ENCODE measurements at places on chromosomes 3 and 15.

GRCh38 chr3:135868801-135869200 is 96.7 kb upstream of the PPP2R3A start:
- no peak for DNase-seq

DNA sequence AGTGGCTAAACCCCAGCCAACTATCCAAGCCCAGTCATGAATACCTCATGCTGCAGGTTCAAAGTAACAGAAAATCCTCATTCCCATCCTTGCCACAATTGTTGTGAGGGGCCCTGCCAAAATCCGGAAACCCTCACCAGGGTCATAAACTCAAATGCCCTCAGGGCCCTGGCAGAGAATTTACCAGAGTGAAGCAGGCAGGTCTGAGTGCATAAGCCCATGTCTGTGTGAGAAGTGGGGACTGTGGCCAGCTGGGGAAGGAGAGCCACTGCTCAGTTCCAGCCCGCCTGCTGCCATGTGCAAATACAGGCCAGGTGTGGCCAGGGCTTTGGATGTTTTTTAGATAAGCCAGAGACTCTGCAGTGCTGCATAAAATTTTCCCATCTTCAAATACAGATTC is 7.0 kb downstream of the CEP152 start:
- DNase-seq: no peak

DNA sequence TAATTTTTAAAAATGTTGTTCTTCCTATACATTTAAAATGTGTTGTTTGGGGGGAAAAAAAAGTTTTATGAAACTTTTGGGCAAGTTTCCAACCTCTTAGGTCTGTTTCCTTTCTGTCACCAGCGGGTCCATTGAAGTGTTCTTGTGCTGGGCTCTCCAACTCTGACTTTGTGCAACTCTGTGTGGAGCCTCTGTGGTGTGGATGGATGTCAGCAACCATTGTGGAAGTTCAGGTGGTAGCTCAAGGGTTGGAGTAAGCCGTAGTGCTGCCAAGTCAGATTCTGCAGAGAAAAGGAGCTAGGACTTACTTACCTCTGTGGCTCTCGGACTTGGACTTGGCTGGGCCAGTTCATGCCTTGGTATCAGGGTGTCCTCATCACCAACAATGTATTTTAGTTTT is 22.4 kb downstream of the ARID3B start:
- DNase-seq: no peak

GRCh38 chr3:57877116-57877515 is 121.0 kb downstream of the SLMAP start:
- no peak for DNase-seq

- DNase-seq: no peak
Observed at GRCh38 chr15:67701669-67702068, 123.6 kb upstream of the SKOR1 start.

DNA sequence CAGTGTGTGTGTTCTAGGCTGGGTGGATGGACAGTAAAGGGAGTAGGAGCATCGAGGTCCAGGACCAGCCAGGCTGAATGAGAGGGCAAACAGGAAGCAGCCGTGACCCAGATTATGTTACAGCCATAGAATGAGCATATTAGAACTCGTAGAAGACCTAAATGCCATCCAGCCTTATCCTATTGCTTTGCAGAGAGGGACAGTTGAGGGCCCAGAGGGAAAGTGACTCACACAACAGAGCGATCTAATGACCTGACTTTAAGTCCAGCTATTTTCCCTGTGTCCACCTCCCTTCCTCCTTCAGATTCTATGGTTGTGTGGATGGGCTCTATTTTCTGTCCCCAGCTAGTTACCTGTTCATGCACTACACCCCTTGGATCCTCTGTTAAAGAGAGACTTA is 634.1 kb upstream of the TBL1XR1 start:
- peak; percentile 24 for DNase-seq

DNA sequence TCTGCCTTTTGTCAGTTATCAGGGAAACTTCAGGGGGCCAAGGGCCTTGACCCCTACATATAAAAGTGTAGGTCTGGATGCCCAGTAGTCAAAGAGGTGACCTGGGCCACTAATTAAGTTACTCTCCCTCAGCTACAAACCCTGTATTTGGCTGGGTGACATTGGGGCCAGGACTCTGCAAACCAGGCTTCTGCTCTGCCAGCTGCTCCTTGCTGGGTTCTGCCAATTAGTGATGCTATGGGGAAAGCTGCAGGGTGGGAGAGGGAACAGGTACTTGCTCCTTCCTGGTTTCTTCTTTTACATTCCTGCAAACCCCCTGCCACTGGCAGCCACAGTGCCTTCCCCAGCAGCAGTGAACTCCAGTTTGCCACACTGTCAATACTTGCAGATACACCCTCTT is 179.2 kb downstream of the CADPS start:
- peak; percentile 68 for DNase-seq

GRCh38 chr3:15783361-15783969 is 14.3 kb downstream of the ANKRD28 start:
- DNase-seq: no peak

GRCh38 chr3:186280737-186281136 is 81.3 kb downstream of the DGKG start:
- no peak for DNase-seq

DNA sequence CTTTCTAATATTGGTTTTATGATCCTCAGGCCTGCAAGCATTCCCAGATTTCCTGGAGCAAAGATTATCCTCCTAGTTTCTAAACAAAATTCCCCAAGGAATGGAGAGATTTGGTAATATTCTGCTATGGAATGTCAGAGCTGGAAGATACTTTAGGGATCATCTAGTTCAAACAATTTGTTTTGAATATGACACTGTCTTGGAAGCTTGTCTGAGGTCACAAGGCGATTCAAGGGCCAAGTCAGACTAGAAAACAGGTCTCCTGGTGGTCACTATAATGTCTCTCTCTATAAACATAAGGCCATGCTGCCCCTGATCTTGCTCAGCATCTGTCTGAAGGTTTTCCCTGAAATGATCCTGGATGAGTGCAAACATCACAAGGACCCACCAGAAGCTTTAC is 143.4 kb upstream of the BCL6 start:
- no peak for DNase-seq

- DNase-seq: no peak
Observed at GRCh38 chr15:80590761-80591355, 104.3 kb upstream of the ABHD17C start.

- DNase-seq: no peak
Observed at GRCh38 chr3:53215816-53216215, 40.0 kb downstream of the TKT start.

DNA sequence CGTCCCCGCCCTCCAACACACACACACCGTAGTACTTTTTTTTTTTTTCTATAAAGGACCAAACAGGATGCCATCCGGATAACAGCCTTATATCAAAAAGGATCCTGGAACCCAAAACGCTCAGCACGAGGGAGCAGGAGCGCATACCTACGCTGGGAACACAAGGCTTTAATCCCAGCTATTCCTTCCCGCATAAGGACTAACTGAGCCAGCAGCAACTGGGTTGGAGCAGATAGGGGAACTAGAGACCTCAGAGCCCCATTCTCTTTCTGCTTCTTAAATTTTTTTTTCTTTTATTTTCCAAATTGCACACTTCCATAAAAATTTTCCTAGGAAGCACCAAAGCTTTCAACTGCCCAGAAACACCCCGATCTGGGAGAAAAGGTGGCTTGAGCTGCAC is 1.3 kb downstream of the TRANK1 start:
- DNase-seq: no peak

GRCh38 chr3:46440531-46441294 is 24.0 kb downstream of the LTF start:
- DNase-seq: no peak

All from G401 (cell line).